ENCODE measurements at places on chromosomes 16 and 17.

- no peak for DNase-seq
These were observed 150.3 kb downstream of the GRIN2A start for GRCh38 chr16:10031955-10032354.

DNA sequence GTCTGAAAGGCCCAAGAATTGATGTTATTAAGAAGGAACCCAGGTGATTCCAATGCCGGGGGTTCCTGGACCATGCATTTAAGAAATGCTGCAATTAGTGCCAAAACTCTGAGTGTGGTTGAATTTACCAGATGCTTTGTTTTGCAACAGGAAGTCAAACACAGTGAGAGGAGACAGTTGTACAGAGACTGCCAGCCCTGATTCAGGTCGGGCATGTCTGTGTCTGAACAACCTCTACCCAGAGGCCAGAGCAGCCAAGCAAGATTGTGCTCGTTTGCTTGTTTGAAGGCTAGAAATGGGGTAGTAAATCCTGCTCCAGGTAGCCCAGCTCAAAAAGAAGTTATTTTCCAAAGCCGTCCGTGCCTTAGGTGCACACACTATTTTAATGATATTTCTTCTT, 412.4 kb upstream of the ERCC4 start:
- DNase-seq, result no peak

GRCh38 chr17:65403626-65404025, 157.8 kb downstream of the AXIN2 start:
- DNase-seq, result no peak

- peak; percentile 62 for DNase-seq
These were observed 41.0 kb downstream of the PTRH2 start for GRCh38 chr17:59666235-59666634.

- no peak for DNase-seq
These were observed 36.1 kb downstream of the MAP3K3 start for GRCh38 chr17:63658366-63658765.

DNA sequence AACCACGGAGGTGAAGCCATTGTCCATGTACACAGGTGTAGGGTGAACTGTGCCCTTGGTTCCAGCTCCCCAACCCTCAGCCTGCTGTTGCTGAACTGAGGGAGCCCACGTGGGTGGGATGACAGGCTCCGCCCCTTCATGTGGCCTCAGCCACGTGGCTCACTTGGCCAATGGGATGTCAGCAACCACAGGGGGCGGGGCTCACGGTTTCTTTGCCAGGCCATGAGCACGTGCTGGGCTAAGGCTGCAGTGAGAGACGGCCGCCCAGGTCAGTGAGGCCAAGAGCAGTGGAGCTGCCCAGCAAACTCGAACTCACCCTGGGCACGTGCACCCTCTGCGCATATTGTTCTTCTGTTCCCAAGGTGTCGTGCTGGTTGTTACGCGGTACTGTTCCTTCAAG, 282.6 kb downstream of the IRF8 start:
- no peak for DNase-seq

DNA sequence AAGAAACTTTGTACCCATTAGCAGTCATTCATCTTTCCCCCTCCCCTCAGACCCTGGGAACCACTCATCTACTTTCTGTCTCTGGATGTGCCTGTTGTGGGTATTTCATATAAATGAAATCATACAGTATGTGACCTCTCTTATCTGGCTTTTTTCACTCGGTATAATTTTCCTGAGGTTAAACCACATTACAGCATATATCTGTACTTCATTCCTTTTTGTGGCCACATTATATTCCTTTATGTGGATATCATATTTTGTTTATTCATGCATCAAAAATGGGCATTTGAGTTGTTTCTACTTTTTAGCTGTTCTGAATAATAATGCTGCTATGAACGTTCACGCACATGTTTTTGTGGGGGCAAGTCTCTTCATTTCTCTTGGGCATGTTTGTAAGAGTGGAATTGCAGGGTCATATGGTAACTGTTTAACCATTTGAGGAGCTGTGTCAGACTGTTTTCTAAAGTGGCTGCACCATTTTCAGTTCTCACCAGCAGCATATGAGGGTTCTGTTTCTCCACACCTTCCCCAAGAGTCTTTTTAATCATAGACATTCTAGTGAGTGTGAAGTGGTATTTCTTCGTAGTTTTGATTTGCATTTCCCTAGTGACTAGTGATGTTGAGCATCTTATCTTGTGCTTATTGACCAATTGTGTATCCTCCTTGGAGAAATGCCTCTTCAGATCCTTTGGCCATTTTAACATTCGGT, 3.8 kb downstream of the SNX29 start:
- no peak for DNase-seq

DNA sequence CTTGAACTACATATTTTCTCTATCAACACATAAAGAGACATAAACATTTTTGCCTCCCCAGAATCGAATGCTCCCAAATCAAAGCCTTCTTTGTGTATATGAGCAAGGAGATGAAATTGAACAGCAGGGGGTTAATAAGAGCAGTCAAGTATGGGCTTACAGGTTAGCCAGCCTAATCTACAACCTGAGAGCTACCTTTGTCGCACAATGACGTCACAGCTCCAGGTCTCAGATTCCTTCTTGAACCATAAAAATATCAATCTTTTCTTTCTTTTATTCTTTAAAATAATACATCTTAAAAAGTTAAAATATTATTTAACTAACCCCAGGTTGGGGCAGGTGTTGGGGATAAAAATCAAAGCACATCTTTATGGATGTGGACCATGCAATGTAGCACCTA, 482.9 kb upstream of the CDH11 start:
- DNase-seq, result no peak

- DNase-seq, result no peak
These were observed 33.7 kb downstream of the CRISPLD2 start for GRCh38 chr16:84853534-84853933.

GRCh38 chr16:1244881-1245280, 4.4 kb downstream of the TPSAB1 start:
- DNase-seq, result no peak

GRCh38 chr17:52170963-52171572, 12.6 kb upstream of the CA10 start:
- DNase-seq, result peak; percentile 1

DNA sequence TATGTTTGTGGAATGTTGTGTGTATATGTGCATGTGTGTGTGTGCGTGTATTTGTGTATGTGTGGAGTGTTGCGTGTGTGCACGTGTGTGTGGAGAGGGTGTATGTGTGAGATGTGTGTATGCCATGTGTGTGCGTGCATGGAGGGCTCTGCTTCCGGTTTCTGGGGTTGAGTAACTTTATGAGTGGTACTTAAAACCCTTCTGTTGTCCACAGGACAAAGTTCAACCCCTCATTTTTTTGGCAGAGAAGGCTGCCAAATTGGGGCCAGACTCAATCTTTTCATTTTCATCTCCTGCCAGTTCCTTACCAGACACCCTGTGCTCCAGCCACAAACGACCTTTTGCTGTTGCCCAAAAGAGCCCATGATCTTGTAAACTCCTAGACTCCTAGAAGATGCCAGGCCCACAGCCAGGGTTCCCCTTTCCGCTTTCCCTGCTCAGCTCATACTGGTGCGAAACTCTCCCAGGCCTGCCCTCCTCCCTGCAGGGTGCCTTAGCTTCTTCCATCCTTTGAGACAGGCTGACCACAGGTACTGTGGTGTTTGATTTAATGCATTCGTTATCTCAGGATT, 100.2 kb downstream of the CMIP start:
- DNase-seq, result no peak

GRCh38 chr17:72191356-72191755, 70.5 kb downstream of the SOX9 start:
- no peak for DNase-seq

DNA sequence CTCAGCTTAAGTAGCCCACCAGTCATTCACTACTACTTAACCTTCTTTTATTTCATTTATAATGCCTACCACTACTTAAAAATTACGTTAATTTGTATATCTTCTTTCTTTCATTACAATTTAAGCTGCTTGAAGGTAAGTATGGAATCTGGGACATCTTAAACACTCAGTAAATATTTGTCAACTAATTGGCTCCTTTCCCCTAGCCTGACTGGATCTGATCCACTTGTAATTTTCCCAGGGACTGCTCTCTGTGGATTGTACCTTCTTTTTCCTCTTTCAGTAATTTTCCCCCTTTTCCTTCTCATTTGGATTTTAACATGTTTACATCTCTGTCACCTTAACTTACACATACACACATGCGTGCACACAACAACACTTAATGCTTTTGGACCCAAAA, 152.4 kb upstream of the RBL2 start:
- DNase-seq, result no peak

GRCh38 chr16:8493972-8494371, 96.3 kb downstream of the TMEM114 start:
- DNase-seq, result no peak

GRCh38 chr16:73713251-73713650, 583.4 kb upstream of the PSMD7 start:
- no peak for DNase-seq

DNA sequence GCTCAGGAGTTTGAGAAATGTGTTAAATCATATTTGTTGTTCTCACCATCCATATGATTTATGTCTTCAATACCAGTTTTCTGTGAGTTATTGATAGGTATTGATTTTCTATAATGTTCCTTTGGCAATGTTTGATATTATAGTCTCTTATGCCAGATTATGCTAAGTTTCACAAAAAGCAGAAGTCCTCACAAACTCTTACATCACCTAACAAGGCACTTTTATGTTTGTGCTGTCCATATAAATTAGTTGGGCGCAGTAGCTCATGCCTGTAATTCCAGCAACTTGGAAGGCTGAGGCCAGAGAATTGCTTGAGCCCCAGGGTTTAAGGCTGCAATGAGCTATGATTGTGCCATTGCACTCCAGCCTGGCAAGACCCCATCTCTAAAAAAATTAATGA, 12.6 kb upstream of the UQCRC2 start:
- DNase-seq, result no peak

GRCh38 chr17:43398724-43399595, at the start of gene ARL4D:
Gene ARL4D (plus strand): TSS chr17:43398993. CDS start chr17:43399733, 740 bp downstream.
- DNase-seq, result peak; percentile 64

DNA sequence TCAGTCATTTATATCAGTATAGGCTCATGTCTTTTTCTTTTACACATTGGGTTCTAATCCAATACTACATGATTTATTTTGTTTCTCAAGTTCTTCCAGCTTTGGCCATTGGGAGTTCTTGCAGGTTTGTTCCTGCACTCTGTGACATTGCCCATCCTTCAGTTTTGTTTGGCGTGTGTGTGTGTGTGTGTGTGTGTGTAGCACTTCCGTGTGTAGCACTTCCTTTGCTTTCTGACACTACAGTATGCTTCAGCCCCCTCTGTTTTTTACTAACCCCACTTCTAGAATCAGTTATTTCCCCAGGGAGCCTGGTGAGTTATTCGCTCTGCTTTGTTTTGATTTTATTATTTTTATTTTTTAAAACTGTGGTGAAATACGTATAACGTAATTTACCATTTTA, 75.6 kb upstream of the LGALS9 start:
- DNase-seq, result no peak

GRCh38 chr17:65753348-65753747, 191.9 kb upstream of the AXIN2 start:
- DNase-seq, result no peak

DNA sequence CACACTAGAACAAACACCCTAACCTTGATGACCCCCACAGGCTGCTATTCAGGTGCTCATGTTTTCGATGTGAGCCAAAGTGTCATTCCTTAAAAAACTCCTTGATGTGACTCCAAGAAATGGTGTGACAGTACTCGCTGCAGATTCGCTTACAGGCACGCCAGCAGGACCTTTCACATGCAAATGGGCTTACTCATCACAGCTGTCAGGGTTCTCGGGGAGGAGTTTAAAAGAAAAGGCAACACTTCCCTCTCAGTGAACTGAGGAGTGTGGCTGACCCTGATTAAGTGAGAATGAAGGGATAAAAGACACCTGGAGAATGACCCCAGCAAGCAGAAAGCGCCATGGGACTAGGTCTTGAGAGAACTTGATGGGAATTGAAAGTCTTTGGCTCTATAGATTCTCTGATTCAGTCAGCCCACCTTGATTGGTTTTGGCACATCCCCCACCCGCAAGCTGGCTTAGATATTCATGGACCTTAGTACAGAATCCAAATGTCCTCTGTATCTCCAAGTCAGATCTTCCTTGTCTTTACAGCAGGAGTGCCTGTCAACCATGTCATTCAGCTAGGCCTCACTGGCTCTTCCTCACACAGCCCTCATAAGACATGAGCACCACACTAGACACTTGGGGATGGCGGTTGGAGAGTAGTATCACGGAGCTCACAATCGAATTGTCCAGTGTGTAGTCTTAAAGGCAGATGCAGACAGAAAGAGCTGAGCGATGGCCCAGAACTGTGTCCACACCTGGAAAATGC, 82.6 kb downstream of the HIC1 start:
- DNase-seq, result peak; percentile 90

DNA sequence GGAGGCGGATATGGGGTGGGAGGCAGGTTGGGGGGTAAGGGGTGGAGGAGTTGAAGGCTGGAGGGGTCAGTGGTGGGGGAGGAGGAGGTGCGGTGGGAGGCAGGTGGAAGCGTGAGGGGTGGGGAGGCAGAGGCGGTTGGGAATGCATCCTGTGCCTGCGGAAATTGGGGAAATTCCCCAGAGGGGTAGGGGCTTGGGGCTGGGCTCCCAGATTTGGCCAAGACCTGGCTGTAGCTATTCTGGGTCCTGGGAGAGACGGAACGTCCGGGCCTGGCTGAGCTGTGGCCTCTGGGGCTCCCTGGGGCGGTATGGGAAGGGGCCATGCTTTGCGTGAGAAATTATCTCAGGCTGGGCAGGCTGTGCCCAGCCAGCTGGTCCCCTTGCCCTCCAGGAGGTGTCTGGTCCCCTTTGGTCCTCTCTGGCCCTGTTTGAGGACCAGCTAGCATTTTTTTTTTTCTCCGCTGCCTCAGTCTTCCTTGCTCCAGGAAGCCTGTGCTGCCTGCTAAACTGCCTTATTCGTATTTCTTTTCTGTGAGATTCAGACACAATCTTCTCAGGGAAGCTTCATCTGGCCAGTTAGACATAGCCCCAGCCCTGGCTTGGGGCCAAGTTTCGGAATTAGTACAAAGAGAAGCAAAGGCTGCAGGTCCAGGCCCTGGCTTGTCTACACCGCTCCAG, 7.3 kb upstream of the TRPV2 start:
- peak; percentile 69 for DNase-seq

- DNase-seq, result no peak
These were observed 404.6 kb downstream of the SOX9 start for GRCh38 chr17:72525225-72526015.

DNA sequence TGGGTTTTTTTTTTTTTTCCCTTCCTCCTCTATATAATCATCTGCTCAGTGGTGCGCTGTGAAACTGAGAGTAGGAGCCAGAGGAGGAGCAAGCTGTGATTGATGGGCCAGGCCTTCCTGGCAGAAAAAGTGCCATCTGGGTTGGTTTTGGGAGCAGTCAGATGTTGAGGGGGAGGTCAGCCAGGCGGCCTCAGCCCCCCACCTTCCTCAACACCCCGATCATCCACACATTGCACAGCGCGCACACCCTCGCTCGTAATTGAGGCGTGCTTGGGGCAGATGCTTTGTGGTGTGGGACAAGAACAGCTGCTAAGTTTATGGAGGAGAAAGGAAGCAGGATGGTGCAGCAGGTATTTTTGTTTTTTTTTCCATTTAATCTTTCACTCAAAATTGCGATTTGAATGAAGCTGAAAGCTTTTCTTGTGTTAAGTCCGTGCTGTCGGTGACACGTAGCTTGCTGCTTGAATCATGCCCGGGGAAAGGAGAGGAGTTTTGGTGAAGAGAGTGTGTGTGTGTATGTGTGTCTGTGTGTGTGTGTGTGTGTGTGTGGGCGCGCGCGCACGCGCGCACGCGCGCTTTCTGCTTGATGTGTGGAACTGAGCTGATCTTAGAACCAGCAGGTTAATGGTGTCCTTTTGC, 177.4 kb downstream of the RBFOX1 start:
- no peak for DNase-seq

- DNase-seq, result no peak
These were observed 529 bp upstream of the ASPA start for GRCh38 chr17:3475251-3475685.

GRCh38 chr16:66649636-66650205, 45.2 kb downstream of the CMTM3 start:
- no peak for DNase-seq
